Astrocyte of the hippocampus (primary cell): ENCODE measurements at places on chromosomes 12 and 14.
A peak's percentile ranks its signal among the peaks of the same experiment; 100 is the strongest.

DNA sequence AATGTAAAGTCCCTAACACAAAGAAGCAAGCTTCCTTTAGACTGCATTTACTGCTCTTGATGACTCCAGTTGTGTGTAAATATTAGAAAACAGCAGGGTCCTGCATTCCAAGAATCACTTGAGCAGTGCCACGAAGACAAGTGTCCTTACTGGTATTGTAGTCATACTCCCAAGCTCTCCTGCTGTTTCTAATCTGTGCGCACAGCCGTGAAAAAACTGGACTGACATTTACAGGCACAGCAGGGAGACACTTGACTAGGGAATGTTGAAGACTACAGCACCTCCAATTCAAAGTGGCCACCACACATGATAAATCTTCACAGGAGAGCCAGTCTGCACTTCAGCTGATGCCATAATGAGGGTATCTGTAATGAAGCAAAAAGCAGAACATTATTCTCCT, 91.4 kb downstream of the VRK1 start:
- DNase-seq = peak; percentile 32

- DNase-seq = no peak
Observed at GRCh38 chr14:32330351-32331111, 1.4 kb downstream of the AKAP6 start.

GRCh38 chr12:7937833-7938506, 2.0 kb upstream of the SLC2A3 start:
- DNase-seq = peak; percentile 17

GRCh38 chr12:21912318-21912717, 28.9 kb downstream of the ABCC9 start:
- DNase-seq = peak; percentile 2

DNA sequence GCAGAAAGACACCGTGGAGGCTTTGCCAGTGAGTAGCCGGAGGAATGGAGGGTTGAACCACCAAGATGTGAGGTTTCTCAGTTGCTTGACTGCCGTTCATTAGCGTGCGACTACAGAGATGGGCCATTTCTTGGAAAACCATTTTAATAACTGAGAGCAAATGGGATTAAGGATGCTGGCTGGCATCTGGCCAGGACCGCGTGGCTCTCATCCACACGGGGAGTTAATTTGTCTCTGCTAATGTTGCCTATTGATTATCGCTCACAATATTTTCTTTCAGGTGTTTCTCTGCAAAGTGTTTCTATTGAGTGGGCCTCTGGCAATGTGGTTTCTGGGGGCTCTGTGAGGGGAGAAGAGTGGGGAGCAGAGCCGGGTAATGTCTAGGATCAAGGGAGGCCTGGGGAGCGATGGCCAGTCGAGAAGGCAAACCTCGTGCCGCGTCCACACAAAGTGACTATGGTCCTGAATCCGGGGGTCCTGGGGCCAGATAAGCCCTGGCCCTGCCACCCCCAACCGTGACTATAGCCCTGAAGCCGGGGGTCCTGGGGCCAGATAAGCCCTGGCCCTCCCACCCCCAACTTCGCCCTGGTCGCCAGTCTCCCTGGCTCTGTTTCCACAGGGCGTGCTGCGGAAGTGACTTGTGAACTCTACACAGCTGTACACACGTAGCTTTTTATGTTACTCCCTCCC, 110.6 kb downstream of the PRMT8 start:
- DNase-seq = no peak

- DNase-seq = no peak
Observed at GRCh38 chr12:111586986-111587385, 12.1 kb downstream of the ATXN2 start.

DNA sequence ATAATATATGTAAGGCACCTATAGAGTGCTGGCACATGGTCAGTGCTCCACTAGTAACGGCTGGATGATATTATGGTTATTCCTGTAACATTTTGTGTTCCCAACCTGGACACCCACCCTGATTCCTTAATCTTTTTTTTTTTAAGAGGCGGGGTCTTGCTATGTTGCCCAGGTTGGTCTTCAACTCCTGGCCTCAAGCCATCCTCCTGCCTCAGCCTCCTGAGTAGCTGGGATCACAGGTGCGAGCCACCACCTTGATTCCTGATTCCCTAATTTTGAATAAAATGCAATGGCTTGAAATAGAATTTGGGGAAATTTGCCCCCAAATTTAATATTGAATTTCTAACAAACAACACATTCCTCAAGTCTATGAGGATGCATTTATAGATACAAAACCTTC, 7.4 kb downstream of the C14orf93 start:
- no peak for DNase-seq

- no peak for DNase-seq
Observed at GRCh38 chr12:58174316-58174715, 232.9 kb downstream of the ATP23 start.

- DNase-seq = no peak
Observed at GRCh38 chr12:92213166-92213565, 67.5 kb upstream of the BTG1 start.

GRCh38 chr12:68977909-68978610, 45.1 kb upstream of the CPM start:
- DNase-seq = no peak

DNA sequence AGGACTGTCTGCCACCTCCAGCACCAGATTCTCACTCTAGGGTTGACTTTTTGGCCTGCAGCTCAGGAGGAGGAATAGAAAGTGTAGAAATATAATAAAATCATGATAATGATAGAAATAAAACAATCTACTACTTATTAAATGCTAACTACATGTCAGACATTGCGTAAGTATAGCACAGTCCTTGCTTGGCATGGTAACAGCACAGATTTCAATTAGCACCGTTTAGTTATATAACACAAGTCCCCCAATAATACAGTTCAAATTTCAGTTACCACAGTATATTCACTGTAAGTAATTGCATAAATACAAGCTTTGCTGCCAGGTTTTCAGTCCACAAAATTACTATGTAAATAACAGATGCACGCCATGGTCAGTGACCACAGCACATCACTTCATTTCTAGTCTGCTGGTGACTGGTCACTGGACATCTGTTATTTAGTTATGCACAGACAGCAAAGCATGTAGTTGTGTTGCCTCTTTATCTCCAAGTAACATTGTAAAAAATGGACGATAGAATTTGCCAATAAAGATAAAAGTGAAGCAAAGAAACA, 6.5 kb upstream of the GLT8D2 start:
- no peak for DNase-seq

- no peak for DNase-seq
Observed at GRCh38 chr14:61221906-61222305, 59.2 kb downstream of the TMEM30B start.

DNA sequence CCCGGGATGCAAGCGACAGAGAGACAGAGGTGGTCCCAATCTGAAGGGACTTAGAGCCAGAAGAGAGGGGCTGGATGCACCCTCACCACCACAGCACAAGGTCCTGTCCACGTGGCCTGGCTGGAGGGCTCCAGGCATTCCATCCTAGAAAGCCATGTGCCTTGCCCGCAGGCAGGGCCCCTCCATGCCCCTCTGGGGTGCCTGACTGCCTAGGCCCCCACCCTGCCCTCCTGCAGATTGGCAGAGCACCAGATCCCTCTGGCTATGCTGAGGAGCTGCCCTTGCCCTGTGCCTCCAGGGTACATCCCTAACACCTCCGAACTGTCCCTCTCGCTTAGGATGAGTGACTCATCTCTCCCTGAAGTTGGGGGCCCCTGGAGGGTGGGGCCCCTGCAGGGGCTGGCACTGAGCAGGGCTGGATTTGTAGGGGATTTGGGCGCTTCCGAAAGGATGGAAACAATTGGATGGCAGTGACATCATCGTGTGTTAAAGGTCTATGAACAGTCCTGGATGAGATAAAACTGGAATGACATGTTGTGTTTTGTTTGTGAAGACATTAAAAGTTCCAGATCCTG, 50.9 kb downstream of the CHGA start:
- no peak for DNase-seq

- no peak for DNase-seq
Observed at GRCh38 chr14:92632546-92633273, 115.7 kb downstream of the LGMN start.

DNA sequence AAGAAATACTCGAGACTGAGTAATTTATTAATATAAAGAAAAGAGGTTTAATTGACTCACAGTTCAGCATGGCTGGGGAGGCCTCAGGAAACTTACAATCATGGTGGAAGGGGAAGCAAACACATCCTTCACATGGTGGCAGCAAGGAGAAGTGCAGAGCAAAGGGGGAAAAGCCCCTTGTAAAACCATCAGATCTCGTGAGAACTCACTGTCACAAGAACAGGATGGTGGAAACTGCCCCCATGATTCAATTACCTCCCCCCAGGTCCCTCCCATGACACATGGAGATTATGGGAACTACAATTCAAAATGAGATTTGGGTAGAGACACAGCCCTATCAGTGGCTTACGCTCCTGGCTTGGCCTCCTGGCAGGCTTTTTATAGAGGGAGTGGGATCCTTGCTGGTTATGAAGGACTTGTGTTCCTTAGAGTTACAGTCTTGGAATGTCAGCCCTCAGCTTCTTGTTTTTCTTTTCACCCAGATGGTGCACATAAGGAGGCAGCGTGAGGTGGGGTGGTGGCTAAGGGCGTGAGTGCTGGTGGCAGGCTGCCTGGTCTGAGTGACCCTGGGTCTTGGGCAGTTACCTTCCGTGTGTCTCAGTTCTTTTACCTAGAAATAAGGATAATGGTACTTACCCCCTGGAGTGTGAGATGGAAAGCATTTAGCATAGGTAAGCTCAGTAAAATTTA, 25.7 kb downstream of the TRAF3 start:
- DNase-seq = no peak

DNA sequence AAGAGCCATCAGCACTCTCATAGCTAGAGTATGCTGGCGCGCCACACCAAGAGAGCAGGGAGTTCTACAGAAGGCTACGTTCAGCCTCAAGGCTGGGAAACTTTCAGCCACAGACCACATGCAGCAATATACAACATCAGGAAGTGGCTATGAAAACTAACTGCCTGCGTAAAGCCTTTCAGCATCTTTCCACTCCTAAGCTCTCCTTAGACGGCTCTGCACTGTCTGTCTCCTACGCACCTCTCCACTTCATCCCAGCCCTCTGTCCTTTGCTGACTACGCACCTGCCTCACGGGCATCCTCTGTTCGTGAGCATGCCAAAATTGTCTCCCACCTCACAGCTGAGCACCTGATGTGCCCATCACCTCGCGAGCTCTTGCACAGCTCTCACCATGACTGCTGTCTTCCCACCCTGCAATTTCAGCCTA, 9.7 kb downstream of the MPHOSPH9 start:
- no peak for DNase-seq
